ENCODE measurements at places on chromosomes 12 and 14.

DNA sequence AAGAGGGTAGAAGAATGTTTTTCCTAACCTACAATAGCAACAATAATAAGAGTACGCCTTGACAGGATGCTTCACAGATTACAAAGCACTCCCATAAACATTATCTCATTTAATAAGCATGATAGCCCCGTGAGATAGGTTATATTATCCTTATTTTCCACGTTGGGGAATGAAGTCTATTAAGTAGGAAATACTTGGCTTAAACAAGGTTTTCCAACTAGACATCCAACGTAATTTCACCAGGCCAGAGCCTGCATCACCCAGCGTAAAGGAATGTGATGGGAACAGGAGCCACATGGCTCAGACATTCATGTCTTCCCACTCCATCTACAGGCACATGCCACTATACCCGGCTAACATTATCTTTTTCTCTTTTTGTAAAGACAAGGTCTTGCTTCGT is 223.4 kb upstream of the AMIGO2 start:
- no peak for DNase-seq

DNA sequence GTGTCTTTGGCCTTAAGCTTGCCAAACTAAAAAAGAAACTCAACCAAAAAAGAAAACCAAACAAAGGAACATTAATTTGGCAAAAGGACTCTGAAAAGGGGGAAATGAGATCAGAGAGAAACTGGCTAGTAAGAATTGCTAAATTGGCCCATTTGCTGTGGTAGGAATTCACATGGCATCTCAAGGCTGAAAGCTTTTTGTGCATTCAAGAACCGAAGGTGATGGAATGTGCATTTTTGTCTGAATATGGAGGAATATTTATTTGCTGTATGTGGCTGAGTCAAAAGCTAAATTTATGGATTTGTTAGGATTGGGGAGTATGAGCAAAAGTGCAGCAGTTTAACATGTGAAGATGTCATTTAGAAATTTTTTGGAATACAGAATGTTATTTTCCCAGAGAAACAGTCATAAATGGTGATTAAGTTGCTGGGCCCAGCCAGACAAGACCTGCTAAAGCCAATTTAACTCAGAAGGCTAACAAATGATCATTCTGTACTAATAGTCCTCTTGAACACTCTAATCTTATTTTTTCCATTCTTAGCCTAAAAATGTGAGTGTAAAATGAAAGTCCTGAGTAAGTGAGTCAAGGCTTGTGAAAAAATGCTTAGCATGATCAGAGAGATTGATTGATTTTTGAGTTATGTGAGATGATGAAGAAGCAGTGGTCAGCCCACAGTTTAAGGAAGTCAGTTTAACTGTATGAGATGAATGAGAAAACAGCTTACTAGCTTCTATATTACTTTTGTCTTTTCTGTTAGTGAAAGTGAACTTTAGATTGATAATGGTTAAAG is 94.1 kb downstream of the ANO6 start:
- no peak for DNase-seq

DNA sequence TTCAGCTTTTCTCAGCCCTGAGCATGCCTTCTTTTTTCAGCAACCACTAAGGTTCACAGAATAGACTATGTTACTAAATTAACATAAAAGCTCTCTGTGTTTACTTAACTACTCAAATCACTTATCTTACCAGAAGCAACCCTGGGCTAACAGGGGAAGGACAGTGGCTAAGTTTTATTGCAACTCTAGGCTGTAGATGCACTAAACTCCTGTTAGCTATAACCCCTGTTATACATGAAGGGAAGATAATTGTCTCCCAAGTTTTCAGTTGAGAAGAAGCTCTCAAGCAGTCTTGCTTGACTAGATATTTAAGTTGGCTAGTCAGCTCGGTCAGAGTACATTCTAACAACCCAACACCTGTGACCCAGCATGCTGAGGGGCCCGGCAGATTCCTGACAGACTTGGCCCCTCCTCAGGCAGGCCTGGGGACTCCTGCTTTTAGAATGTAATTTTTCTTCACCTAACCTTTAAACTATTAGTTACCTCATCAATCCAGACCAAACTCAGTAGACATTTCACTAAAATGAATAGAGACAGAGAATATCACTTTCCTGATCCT is 464.5 kb downstream of the EGLN3 start:
- DNase-seq = no peak

DNA sequence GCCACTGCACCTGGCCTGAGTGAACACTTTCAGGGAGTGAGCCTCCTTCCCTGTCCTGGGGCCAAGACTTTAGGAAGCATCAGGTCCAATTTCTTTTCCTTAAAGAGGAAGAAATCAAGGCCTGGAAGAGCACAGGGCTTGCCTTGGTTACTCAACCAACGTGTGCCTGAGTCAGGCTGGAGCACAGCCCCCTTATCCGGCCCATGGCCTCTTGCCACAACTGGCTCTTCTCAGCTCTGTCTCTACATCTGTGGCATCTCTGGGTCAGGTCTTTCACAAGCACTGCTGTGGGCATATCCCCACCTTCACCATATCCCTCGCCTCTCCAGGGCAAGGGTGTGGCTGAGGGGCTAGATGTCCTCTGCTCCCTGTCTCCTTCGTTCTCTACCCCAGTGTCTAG is 6.8 kb downstream of the MYH6 start:
- DNase-seq = no peak

GRCh38 chr12:110042264-110042663 is 6.1 kb downstream of the C12orf76 start:
- no peak for DNase-seq

GRCh38 chr14:105857220-105857825 is 330.9 kb downstream of the TMEM121 start:
- DNase-seq = no peak

- no peak for DNase-seq
Observed at GRCh38 chr14:71229875-71230274, 322.6 kb downstream of the PCNX1 start.

DNA sequence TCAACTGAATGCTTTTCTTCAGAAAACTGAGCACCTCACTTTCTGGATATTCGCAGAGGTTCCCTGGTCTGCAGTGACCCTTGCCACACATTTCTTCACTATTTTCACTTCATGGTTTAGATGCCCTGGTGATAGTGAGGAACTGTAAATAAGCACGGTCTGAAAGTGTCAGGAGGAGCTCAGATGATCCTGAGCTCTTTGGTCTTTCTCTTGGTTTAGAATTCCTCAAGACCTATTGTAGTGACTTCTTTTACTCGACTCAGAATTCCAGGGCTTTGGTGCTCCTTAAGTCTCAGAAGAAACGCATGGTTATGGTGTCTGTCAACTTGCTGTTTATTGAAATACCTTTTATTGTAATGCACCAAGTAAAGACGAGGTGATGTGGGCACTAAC is 84.0 kb downstream of the SAMD4A start:
- no peak for DNase-seq
